CD4-positive, alpha-beta T cell treated with Interleukin-2 at 100 ng/mL for 4 hours (primary cell): ENCODE measurements at places on chromosomes 5 and 9.

DNA sequence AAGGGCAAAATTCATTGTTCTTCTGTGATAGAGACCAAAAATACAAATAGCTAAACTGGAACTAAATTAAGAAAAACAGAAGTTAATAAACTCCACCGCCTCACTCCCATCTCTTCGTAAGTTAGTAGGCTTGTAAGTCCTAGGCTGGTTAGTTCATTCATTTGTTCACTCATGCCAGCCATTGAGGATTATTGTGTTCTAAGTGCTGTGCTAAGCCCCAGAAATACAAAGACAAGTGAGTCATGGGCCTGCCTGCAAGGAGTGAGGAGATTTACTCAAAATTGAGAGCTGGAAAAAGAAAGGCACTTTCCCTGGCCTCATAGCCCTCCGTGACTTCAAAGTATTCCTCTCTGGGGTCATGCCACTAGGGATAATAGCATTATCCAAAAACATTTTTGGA is 8.5 kb downstream of the DOCK8 start:
- no peak for DNase-seq

DNA sequence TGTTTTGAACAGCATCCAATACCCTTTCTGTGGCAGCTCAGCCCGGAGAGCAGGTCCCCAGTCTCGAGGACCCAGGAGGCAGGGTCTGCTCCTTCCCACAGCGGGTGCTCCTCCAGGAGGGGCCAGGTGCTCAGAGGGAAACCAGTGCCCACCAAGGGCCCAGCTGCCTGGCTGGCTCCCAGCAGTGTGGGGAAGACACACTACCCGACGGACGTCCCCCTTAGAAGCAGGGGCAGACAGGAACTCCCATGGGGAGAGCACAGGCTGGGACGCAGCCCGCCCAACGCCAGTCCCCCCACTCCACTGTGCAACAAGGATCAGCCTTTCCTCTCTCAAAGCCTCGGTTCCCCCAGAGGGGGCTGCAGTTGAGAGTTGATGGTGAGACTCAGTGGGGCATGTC is 57.6 kb downstream of the ADAMTS2 start:
- DNase-seq: no peak

DNA sequence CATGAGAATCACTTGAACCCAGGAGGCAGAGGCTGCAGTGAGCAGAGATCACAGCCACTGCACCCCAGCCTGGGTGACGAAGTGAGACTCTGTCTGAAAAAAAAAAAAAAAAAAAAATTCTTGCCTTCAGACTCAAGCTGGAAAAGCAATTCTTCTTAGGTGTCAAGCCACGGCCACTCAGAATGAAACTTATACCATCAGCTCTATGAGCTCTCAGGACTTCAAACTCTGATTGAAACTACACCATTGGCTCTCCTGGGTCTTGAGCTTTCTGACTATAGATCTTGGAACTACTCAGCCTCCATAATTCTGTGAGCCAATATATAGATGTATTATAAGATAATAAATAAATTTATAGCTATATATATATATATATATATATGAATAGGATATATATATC is 12.9 kb upstream of the FGF10 start:
- no peak for DNase-seq

DNA sequence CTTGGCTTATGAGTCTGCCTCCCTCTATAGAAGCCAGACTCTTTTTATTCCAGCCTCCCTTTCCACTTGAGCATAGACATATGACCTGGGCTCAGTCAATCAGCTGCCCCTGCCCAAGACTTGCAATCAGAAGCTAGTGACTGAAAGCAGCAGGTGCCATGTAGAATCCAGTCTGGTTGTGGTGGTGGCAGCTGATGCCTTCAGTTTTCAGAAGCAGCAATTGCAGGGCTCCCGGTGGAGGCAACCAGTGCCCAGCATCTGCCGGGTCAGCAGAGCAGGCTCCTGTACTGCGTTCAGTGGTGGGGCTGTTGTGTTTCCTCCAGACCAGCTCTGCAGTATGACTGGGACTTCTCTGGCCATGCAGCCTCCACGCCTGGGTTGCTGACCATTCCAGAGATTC is 53.9 kb upstream of the PALM2AKAP2 start:
- DNase-seq: no peak

DNA sequence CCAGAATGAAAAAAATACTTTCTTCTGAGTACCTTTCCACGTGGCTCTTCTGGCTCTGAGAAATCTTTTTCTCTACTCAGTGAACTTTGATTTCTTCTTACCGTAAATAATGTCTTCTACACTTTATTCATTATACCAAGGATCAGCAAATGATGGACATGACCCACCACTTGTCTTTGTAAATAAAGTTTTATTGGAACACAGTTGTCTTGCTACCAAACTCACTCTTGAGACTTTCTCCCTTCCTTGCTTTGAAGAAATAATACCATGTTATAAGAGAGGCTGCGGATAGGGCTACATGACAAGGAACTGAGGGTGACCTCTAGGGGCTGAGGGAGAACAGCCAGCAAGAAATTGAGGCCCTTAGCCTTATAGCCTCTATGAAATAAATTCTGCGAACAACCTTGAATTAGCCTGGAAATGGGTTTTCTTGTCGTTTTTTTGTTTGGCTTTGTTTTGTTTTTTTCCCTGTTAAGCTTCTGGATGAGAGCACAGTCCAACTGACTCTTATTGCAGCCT is 212.5 kb downstream of the COMMD10 start:
- no peak for DNase-seq

- peak; percentile 40 for DNase-seq
These were observed 11.8 kb upstream of the ACTBL2 start for GRCh38 chr5:57494104-57495098.

GRCh38 chr5:159096243-159096923 is 3.3 kb downstream of the EBF1 start:
- DNase-seq: no peak

GRCh38 chr5:9284781-9285307 is 261.0 kb downstream of the SEMA5A start:
- DNase-seq: no peak

GRCh38 chr9:131833083-131833482 is 93.2 kb upstream of the RAPGEF1 start:
- no peak for DNase-seq

GRCh38 chr9:7369384-7369821 is 430.2 kb downstream of the DMAC1 start:
- DNase-seq: no peak

GRCh38 chr5:8695902-8696845 is 827.2 kb downstream of the MTRR start:
- DNase-seq: no peak

- DNase-seq: no peak
These were observed 14.5 kb upstream of the TGFBI start for GRCh38 chr5:136014049-136015002.

- DNase-seq: no peak
These were observed 62.4 kb downstream of the SHC3 start for GRCh38 chr9:89116064-89116804.

DNA sequence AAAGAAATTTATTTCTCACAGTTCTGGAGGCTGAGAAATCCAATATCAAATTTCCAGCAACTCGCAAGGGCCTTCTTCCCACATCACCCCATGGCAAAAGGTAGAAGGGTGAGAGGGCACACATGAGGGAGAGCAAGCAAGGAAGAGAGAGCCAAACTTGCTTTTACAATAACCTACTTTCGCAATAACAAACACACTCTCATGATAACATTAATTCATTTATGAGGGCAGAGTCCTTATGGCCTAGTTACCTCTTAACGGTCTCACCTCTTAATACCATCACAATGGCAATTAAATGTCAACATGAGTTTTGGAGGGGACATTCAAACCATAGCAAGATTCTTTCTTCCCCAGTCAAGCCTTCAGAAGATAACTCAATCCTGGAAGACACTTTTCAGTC is 11.6 kb upstream of the HRH2 start:
- no peak for DNase-seq

DNA sequence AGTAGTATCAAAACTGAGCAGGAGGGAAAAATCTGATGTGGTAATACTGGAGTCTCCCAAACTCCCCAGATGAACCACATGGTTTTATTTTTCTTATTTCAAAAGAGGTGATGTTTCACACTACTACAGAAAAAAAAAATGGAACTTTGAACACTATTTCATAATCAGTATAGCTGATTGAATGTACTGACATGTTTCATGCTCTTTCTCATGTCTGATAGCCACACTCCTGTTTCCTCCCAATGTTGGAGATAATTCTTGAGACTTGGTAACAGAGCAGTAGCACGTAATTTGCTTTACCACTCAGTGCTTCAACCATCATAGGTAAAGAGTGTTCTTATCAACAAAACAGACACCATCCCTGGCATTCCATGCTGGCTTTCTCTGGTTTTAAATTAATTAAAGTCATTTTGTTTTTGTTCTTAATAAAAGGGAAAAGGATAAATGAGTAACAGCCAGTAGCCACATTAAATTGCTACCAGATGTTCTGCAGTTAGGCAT is 85.2 kb downstream of the MUSK start:
- DNase-seq: no peak

DNA sequence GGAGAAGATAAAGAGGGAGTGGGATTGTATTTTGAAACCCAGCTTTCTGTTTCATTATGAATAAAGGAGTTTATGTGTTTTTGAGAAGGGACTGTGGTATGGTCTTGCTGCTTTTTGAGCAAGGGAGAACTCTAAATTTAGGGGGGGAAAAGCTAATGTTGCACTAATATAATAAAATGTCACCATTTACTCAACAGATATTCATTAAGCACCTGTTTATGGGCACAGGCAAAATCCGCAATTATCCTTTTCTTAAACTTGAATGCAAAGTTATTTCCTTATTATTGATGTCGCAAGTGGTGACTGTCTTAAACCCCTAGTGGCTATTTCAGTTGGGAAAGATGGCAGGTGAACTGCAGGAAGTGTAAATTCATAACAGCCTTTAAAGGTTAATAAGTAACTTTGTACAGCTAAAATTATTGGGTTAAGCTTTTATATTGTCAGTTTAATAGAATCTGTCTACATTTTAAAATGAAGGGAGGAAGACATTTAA is 1.5 kb downstream of the CDC42SE2 start:
- peak; percentile 63 for DNase-seq

DNA sequence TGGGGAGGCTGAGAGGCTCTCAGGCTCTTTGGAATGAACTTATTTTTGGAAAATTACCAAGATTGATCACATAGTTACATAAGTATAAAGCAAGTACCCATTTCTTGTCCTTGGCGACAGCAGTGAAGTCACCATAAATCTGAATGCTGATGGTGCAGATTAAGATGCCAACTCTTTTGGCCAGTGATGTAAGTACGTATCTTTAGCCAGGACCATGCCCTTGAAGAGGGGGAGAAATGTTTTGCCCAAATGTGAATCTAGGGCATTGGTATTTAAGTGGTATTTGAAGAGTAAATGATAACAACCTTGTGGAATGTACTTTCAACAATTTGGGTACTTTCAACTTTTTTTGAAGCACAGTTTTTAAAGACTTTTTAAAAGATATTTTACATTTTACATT is 68.2 kb upstream of the RAD23B start:
- no peak for DNase-seq

DNA sequence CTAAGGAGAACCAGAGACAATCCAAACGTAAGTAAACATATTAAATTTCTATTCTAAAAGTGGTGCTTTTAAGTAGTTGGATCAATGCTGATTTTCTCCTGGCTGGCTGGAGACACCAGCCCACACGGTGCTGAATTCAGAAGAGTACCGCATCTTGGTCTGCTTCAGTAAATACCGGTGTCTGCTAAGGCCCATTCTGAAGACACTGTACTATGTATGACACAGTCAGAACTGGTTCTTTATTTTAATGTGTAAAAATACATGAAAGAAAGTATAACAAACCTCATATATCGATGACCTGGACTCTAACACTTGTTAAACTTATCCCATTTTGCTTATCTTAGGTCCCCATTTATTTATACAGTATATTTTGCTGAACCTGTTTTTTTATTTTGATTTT is 32.8 kb downstream of the RAPGEF1 start:
- DNase-seq: no peak

DNA sequence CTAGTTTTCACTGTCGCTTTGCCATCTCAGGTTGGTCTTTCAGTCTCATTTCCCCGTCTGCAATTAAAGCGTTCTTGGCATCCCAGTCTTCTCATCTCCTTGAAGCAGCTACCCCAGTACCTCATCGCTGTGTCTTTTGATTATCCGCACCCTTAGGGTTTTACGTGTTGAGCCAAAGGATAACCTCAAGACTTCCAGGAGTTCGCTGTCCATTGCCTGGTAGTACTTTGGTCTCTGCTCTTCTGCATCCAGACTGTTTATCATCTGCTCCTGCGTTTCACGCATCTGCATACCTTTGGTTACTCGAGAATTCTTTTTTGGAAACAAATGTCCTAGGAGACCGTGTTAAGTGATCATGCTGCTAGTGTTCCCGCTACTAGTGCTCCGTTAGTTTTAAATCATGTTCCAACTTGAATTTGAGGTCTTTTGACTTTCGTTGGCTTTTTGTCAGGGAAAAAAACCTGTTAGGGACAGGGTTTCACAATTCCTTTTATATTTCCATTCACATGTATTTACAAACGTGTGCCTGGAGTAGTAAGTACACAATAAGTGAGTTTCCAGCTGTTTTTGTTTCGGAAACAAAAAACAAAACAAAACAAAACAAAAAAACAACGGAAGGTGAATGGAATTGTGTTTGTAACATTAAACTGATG is 888 bp downstream of the RABGAP1 start:
- no peak for DNase-seq

- DNase-seq: no peak
These were observed 226.4 kb downstream of the ADAMTS6 start for GRCh38 chr5:65255294-65255693.

DNA sequence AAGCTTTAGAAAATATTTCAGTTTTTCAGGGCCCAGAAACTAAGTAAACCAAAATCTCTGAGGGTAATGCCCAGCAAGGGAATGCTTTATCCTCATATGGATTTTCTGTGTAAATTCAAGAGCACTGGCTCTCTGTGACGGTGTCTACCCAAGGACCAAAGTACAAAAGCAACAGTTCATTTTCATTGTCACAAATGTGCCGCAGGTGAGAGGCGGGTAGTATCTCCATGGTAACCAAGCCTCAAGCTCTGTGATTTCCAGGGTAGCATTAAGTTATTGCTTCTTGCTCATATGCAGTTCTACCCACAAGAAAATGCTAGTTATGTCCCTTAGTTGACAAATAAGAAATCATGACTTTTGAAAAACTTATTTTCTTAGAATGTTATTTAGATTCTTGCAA is 164.3 kb downstream of the MTRR start:
- no peak for DNase-seq

GRCh38 chr5:132049559-132049958 is 10.9 kb upstream of the IL3 start:
- no peak for DNase-seq

GRCh38 chr5:170832241-170832640 is 29.6 kb upstream of the RANBP17 start:
- no peak for DNase-seq
